Jurkat, Clone E6-1 (cell line): ENCODE measurements at places on chromosomes 13 and 19.

GRCh38 chr13:112331675-112332074 is 44.5 kb upstream of the SPACA7 start:
- no peak for DNase-seq

- no peak for DNase-seq
Measured at GRCh38 chr13:30872685-30873461, 33.2 kb upstream of the MEDAG start.

- no peak for DNase-seq
Measured at GRCh38 chr13:95354680-95355487, 53.6 kb upstream of the ABCC4 start.

- no peak for DNase-seq
Measured at GRCh38 chr19:4780860-4781259, 10.7 kb upstream of the FEM1A start.
